ENCODE measurements at places on chromosomes 12 and 14.

- no peak for DNase-seq
These were observed 108.9 kb upstream of the FGD4 start for GRCh38 chr12:32290411-32290810.

GRCh38 chr14:68512088-68512487 lies 280.8 kb downstream of the ZFP36L1 start:
- no peak for DNase-seq

DNA sequence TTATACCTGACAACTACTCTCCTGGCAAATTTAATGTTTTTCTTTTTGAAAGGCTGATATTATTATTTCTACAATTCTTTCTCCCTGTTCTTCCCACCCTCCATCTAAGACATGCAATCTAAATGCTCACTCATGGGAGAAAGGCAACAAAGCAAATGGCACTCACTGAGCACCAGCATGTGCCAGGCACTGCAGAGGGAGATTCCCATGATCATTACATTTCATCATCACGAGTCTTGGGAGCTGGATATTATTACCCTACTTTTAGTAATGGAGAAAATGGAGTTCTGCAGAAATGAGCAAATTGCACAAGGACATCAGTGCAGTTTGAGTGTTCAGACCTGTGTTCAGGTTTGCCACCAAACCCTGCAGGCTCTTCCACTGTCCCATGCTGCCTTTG lies 27.9 kb downstream of the PPM1H start:
- no peak for DNase-seq

- no peak for DNase-seq
These were observed 10.2 kb downstream of the TPCN1 start for GRCh38 chr12:113231235-113232088.

GRCh38 chr12:24396224-24396623 lies 446.8 kb upstream of the SOX5 start:
- DNase-seq = no peak

- DNase-seq = no peak
These were observed 402.9 kb upstream of the PDE3A start for GRCh38 chr12:19965196-19966038.

GRCh38 chr12:89949457-89950195 lies 241.0 kb upstream of the ATP2B1 start:
- DNase-seq = no peak

- no peak for DNase-seq
These were observed 47.4 kb downstream of the TRAFD1 start for GRCh38 chr12:112172556-112173324.

DNA sequence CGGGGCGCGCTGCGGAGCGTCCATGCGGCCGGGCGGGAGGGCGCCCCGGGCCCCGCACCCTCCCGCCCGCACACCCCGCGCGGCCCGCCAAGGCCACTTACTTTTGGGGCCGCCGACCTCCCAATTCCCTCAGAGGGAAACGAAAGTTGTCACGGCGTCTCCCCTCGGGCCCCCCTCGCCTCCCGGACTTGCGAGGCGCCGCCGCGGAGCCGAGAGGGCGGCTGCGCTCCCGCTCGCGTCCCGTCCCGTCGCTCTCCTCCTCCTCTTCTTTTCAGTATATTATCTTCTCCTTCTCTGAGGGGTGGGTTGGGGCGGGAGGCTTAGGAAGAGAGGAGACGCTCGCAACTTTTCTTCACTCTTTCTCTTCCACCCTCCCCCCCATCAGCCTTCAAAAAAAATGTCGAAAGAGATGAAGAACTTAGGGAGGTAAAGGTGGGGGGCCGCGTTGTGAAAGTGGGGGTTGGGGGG lies 613 bp downstream of the DUSP16 start:
- no peak for DNase-seq

GRCh38 chr14:31024010-31024480 lies 1.4 kb upstream of the AP4S1 start:
- no peak for DNase-seq

- DNase-seq = peak; percentile 49
These were observed 628 bp downstream of the SNRPF start for GRCh38 chr12:95859344-95859816.

DNA sequence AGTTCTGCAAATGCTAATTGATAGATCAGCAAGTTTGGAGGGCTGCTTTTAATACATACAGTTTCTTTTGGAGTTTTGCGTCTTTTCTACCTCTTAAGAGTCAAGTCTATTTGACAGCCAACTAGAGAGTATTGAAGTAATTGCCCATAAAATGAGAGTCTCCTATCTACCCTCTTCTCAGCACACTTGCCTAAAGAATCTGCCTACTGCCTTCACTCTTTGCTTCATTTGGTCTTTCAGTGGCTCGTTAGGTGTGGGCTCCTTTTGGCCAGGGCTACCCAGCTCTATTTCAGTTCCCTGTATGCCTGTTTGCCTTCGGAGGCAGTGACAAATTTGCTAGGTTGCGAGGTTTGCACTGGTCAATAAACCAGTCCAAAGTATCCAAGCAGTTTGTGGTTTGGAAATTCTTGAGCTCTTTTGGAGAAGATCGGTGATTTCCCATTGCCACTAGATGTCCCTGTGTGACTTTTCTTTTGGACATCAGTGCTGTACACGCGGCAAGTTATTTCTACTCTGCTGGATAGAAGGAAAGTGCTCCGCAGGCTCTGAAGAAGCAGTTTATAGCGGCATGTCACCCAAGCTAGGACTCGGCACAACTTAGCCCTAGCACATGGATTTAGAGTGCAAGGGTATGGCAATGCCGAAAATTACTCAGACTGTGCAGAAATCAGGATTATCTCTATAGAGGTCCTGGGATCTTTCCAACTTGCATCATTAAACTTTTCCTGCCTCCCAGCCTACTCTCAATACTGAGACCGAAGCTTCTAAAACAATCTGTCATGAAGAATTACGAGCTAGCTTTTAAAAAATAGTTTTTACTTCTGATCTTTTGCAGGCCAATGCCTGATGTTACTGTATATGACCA lies 38.6 kb downstream of the MGST1 start:
- peak; percentile 41 for DNase-seq

DNA sequence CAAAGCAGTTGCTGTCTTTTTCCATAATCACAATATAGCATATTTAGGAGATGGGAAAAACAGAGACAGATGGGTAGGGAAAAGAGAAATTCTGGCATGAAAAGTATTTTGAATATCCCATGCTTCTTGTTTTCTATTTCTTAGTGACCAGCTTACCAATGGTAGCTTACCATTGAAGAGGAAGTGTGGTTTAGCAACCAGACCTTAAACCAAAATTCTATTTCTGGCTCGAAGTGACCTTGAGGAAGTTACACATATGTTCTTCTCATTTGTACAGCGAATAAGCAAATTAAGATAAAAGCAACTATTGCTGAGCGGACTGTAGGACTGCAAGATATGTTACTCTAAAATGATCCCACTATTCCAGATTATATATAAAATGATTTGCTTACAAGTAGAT lies 82.9 kb downstream of the FGD4 start:
- no peak for DNase-seq

DNA sequence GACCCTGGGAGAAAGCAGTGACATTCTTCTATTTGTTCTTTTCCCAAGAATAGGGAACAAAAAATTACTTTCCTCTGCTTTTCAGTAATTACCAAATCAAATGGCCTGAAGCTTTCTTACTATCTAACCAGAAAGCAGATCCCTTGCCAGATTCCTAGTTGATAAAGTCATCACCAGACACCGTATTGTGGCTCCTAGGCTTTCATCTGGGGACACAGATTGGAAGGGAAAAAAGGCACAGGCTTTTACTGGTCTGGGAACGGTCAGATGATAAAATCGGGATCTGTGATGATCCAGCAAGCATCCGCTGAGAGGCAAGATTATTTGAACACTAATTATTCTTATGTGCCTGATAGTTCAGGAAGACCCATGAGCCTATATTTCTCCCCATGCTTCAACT lies 79.1 kb upstream of the BCL2L14 start:
- no peak for DNase-seq

- DNase-seq = no peak
These were observed 306.1 kb upstream of the RGS6 start for GRCh38 chr14:71625891-71626701.

DNA sequence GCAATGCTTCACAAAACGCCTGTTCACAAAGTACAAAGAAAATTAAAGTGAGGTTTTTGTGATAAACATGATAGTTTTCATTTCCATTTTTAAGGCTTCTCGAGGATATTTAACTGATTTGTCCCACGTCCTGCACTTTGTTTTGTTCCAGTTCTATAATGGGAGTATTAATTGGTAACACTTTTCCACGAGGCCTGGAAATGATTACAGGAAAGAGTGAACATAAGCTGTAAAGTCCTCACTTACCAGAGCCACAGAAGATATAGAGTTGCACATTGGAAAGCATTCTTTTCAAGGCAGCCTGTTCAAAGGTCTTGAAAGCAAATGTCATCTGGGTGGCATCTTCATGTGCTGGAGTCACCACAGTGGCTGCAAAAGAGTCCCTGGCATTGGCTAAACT lies 1236.6 kb downstream of the BCL11B start:
- no peak for DNase-seq

GRCh38 chr14:68361231-68361630 lies 431.6 kb downstream of the ZFP36L1 start:
- no peak for DNase-seq

DNA sequence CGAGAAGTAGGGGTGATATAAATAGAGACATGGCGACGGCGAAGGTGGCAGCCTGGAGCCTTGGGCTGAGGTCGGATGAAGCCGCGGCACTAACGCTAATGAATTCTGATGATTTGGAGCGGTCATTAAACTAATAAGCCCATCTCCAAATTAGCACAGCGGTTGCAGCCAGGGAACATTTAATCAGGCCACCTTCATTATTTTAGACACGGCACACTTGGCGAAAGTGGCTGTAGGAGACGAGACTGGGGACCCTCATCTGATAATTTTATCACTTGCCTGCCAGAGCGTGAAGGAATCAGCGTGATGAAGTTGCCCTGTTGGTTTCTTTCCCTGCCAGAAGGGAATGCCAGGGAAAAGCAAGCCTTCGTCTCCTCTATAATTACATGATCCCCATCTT lies 664.3 kb upstream of the TBX3 start:
- no peak for DNase-seq

GRCh38 chr14:74608959-74609611 lies 3.0 kb downstream of the LTBP2 start:
- peak; percentile 98 for DNase-seq

GRCh38 chr14:62179367-62180018 lies 417.3 kb downstream of the SNAPC1 start:
- DNase-seq = peak; percentile 76

GRCh38 chr12:55760663-55761062 lies 17.7 kb downstream of the GDF11 start:
- DNase-seq = no peak

DNA sequence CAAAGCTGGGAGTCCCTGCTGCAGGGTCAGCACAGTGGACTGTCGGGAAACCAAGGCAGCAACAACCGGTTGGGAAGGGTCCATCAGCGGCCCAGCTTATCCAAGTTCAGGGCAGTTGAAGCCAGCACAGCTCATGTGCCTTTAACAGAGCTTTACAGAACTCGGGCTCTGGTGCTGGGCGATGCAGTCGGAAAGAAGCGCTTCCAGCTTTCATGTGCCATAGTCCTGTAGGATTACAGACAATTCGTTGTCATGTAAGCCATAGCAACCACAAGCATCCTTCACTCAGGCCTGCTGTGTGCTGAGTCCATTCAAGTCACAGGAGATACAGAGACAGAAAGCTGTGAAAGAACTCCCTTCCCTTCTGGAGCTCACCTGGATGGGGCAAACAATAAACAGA lies 3.5 kb upstream of the FAM181A start:
- no peak for DNase-seq

GRCh38 chr14:33163109-33163508 lies 224.4 kb downstream of the NPAS3 start:
- DNase-seq = peak; percentile 86

DNA sequence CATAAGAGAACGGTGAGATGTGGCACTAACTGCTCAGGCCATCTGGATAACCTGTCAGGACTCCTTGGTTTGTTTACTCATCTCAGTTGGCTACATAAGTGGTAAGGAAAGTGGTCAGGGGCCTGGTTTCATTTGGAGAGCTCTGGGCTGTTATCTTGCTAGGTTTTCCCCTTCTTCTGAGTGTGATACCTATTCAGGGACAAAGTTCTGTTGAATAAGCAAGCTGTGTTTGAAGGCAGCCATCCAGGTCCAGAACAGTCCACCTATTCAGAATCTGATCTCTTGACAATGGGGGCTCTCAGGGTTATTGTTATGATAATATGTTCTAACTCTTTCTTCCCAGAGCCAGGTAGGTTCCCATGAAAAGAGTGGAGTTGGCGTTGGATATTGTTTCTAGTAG lies 194.9 kb downstream of the PAH start:
- no peak for DNase-seq

DNA sequence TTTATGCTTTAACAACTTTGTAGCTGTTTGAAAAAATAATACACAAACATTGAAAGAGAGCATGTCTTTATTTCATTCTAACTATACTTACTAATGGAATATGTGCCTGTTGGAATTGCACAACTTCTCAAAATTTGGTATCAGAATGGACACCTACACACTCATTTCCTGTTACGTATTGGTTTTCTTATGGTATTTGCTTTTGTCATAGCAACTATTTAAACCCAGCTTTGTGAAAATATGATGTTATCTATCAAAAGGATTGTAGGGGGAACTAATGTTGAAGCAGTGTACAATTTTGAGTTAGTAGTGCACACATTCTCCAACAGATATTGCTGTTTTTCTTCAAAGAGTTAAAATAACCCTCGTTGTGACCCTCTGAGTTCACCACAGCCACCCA lies 52.6 kb downstream of the RBMS2 start:
- DNase-seq = no peak

DNA sequence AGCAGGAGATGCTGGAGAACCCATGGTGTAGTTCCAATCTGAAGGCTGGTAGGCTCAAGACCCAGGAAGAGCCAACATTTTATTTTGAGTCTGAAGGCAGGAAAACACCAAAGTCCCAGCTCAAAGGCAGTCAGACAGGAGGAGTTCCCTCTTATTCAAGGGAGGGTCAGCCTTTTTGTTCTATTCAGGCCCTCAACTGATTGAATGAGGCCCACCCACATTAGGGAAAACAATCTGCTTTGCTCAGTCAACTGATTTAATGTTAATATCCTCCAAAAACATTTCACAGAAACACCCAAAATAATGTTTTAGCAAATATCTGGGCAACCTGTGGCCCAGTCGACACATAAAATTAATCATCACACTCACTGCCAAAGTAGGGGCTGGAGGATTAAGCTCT lies 130.8 kb downstream of the LMNTD1 start:
- DNase-seq = no peak

DNA sequence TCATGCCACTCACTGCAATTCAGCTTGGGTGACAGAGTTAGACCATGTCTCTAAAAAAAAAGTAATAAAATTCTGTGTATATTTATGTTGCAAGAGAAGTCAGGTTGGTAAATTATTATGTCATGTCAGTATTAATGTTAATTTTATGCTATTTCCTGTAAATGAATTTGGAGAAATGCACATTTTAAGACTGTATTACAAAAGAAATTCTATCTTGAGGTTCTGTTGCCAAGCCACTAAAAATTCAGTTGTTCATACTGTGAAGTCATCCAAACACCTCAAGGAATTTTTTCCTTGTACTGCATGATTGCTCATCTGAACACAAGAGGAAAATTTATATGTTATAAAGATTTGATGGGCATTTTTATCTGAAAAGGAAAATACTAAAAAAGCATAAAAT lies 23.3 kb upstream of the HMGA2 start:
- no peak for DNase-seq

All from NCI-H1105 treated with DMSO at 0.1 percent for 48 hours (cell line).